ENCODE measurements at places on chromosomes 1 and 21. TPM values are rescaled to one million over a fixed set of nuclear protein-coding genes. Genes with fewer than 3 reads are reported as not detected.

DNA sequence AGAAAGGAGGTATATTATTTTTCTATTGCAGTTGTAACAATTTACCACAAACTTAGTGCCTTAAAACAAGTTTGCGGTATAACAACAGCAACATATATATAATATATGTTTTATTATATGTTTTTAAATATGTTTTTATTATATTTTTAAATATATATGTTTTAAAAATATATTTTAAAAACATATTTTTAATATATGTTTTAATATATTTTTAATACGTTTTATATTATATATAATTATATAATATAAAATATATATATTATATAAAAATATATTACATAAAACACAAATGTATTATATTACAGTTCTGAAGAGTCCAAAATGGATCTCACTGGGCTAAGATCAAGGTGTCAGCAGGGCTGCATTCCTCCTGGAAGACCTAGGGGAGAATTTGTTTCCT lies 27.5 kb upstream of the FNBP1L start:
- no peak for DNase-seq

DNA sequence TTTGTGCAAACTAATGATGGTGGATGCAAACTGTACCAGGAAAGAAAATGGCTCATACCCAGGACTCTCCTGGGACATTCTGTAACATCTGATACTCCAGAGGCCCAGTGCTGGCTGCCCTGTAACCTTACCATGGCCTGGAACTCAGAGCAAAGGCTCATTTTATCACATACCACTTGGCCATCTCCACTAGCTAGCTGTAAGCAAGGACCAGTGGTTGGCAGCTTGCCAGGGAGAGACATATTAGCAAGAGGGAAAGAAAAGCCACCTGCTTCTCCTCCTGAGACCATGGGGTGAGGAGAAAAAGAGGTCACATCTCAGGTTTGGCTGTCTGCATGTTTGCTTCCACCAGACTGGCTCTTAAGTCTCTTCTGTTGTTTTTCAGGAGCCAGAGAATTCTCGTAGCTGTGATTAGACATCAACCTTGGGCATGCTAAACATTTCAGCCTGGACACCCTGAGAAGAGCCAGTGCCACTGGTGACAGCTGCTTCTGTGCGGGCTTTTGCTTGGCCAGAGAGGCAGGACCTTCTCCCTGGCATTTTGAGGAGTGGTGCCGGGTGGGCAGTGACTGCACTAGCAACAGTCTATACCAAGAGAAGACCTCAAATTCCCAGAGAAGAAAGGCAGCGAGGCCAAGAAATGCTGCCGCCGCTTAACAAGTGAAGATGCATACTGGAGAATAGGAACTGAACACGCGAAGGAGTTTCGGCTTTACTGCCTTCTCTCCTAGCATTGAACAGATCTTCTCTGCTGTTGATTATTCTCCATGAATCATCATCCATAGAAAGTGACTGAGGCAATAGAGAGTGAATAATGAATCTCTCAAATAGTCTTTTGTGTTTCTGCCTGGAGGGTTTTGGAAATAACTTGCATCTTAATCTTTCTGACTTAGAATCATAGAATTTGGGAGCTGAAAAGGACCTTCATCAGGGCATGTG lies 6.7 kb upstream of the INKA2 start:
- no peak for DNase-seq

- DNase-seq: peak; percentile 46
Observed at GRCh38 chr1:20430355-20431175, 55.4 kb downstream of the CAMK2N1 start.

The OVAAL gene
- not detected for total RNA-seq

The CD101 gene
- total RNA-seq: 2.0 TPM

DNA sequence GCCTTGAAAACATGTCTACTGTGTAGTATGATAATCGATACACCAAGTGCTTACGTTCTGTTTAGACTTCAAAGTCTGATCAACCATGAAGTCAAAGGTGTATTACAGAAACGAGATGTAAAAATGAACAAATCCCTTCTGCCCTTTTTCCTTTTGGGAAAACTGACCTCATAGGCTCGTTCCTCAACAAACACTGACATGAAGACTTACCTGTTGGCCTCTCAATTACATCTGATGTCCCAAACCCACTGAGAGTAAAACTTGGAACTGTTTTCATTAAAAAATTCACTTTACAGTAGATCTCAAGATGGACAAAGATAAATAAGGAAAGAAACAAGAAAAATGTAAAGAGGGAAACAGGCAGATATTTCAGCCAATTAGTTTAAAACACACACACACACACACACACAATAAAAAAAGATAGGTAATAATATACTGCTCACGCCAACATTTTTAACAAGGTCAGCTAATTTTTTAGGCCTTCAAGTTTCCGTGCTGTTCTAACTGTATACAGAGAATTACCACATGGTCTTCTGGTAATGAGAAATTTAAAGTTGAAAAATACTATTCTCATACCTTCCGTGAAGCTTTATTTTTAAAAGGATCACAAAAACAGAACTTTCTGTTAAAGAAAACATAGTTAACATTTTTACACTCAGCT lies 2.1 kb downstream of the HMGN1 start:
- no peak for DNase-seq

GRCh38 chr1:214673576-214673975 lies 70.6 kb downstream of the CENPF start:
- no peak for DNase-seq

The RPTN gene
- not detected for total RNA-seq

- DNase-seq: no peak
Observed at GRCh38 chr1:240965581-240966091, 353.7 kb upstream of the GREM2 start.

The LCE3D gene
- total RNA-seq: not detected

- no peak for DNase-seq
Observed at GRCh38 chr1:10900691-10901090, 104.2 kb upstream of the CASZ1 start.

The ASCL5 gene
- total RNA-seq: not detected

- no peak for DNase-seq
Observed at GRCh38 chr1:33047839-33048305, 11.2 kb upstream of the AK2 start.

The TUFT1 gene
- 4.8 TPM for total RNA-seq

- DNase-seq: no peak
Observed at GRCh38 chr1:2908561-2908960, 107.1 kb upstream of the TTC34 start.

- no peak for DNase-seq
Observed at GRCh38 chr1:98382986-98383740, 278.4 kb upstream of the SNX7 start.

- DNase-seq: no peak
Observed at GRCh38 chr1:193479187-193479586, 292.8 kb upstream of the B3GALT2 start.

The PLCH2 gene
- 1.0 TPM for total RNA-seq

DNA sequence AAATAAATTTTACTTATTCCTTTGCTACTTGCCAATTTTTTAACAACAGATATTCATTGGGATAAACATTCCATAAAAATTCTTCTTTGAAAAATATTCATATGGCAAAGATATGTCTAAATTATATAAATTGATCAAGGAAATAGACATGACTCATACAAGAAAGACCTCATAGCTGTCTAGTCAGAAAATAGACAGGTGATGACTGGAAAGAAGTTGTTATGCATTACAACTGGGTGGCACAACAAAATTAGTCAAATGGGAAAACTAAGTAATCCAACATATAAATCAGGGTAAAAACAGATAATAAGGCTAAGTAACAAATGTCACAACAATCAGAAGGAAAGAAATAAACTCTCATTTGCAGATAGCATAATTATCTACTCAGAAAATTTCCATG lies 92.0 kb downstream of the USH2A start:
- DNase-seq: no peak

The NEGR1 gene
- 0.08 TPM for total RNA-seq

The OR2M3 gene
- not detected for total RNA-seq

GRCh38 chr1:184359909-184360308 lies 26.9 kb upstream of the C1orf21 start:
- no peak for DNase-seq

The RGS18 gene
- 2.3 TPM for total RNA-seq

- DNase-seq: no peak
Observed at GRCh38 chr1:234907940-234908405, 220.7 kb downstream of the TOMM20 start.

DNA sequence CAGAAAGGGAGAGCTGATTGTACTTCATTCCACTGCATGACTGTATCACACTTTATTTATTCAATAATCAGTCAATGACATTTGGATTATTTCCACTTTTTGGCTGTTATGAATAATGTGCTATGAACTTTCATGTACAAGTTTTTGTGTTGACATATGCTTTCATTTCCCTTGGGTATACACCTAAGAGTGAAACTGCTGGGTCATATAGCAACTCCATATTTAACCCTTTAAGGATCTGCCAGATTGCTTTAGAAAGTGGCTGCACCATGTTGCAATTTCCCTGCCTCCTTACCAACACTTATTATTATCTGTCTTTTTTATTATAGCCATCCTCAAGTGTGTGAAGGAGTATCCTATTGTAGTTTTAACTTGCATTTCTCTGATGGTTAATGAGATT lies 108.8 kb upstream of the KCNK1 start:
- no peak for DNase-seq

DNA sequence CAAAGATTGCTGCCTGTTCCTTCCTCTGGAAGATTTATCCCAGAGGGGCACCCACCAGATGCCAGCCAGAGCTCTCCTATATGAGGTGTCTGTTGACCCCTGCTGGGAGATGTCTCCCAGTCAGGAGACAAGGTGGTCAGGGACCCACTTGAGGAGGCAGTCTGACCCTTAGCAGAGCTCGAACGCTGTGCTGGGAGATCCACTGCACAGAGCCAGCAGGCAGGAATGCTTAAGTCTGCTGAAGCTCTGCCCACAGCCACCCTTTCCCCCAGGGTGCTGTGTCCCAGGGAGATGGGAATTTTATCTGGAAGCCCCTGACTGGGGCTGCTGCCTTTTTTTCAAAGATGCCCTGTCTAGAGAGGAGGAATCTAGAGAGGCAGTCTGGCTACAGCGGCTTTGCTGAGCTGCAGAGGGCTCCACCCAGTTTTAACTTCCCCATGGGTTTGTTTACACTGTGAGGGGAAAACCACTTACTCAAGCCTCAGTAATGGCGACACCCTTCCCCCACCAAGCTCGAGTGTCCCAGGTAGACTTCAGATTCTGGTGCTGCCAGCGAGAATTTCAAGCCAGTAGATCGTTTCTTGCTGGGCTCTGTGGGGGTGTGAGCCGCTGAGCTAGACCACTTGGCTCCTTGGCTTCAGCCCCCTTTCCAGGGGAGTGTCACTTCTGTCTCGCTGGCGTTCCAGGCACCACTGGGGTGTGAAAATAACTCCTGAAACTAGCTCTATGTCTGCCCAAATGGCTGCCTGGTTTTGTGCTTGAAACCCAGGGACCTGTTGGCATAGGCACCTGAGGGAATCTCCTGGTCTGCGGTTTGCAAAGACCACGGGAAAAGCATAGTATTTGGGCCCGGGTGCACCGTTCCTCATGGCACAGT lies 51.1 kb upstream of the PDC start:
- DNase-seq: no peak

The PTPRF gene
- 61.7 TPM for total RNA-seq

GRCh38 chr1:32876341-32877210 lies 5.9 kb upstream of the FNDC5 start:
- peak; percentile 71 for DNase-seq

DNA sequence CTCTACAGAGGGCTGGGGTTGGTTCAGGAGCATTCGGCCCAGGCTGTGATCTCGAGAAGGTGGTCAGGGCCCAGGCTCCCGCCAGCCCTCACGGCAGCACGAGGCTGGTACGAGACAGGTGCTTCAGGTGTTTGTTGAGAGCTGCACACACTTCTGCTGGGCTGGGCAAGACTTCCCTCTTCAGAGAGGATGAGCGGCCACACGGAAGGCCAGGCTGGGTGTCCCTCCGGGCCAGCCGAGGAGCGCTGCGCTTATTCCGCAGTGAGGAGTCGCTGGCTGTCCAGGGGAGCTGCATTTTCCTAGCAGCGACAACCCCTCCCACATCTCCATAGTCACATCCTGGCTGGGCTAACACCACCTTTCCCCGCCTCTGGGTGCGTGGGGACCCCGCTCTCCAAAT lies 50.5 kb downstream of the PDE9A start:
- no peak for DNase-seq
